Effector memory CD4-positive, alpha-beta T cell (primary cell): ENCODE measurements at places on chromosomes 1 and 21.

DNA sequence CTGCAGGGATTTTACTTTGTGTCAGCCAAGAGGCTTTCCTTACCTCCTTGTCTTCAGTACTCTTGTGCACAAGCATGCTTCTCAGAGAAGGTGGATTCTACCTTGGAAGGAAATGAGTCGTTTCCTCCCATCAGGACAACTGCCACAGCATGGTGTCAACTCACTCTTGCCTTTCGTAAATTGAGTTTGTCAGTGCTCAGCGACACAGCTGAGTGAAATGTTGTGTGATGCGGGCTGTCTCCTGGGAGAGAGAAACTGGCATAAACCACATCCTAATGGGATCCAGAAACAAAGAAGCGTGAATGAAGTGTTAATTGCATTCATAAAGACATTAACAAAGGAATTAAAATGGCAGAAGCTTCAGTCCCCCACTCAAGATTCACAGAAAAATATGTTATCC, 51.5 kb upstream of the SLC22A15 start:
- no peaks in the 10 kb centered on the region for H3K4me1 ChIP-seq
- H3K36me3 ChIP-seq: no peaks in the 10 kb centered on the region
- no peak for DNase-seq
- H3K27me3 ChIP-seq: no peaks in the 10 kb centered on the region
- H3K27ac ChIP-seq: no peak overlapping the region
- H3K4me3 ChIP-seq: no peak overlapping the region

DNA sequence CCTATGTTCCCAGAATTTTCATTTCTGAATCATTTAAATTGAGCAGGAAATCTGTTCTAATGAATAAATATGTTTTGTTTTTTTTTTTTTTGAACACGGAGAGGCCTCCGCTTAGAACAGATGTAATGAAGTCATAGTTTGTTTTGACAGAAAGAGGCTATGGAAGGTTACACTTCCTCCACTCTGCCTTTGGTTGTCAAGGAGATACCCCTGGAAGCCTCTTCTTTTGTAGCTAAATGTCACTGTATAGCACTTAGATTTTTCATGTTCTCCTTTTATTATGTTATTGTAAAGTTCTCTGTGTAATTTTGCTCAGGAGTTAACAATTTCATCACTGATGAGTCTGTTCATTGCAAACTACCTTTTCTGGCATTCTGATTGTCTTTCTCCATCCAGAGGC, 22.7 kb upstream of the GNG12 start:
- H3K36me3 ChIP-seq: no peaks in the 10 kb centered on the region
- no peaks in the 10 kb centered on the region for H3K27me3 ChIP-seq
- no peaks in the 10 kb centered on the region for H3K4me1 ChIP-seq
- H3K27ac ChIP-seq: no peak overlapping the region
- DNase-seq: no peak

GRCh38 chr1:7435276-7436055, 335.6 kb upstream of the VAMP3 start:
- no peak overlapping the region for H3K4me3 ChIP-seq
- no peaks in the 10 kb centered on the region for H3K36me3 ChIP-seq
- no peak overlapping the region for H3K27ac ChIP-seq
- no peak for DNase-seq

GRCh38 chr1:103517380-103518047, 8.0 kb upstream of the RNPC3 start:
- H3K4me3 ChIP-seq: no peak overlapping the region
- no peak overlapping the region for H3K27ac ChIP-seq
- no peaks in the 10 kb centered on the region for H3K4me1 ChIP-seq
- no peaks in the 10 kb centered on the region for H3K27me3 ChIP-seq

DNA sequence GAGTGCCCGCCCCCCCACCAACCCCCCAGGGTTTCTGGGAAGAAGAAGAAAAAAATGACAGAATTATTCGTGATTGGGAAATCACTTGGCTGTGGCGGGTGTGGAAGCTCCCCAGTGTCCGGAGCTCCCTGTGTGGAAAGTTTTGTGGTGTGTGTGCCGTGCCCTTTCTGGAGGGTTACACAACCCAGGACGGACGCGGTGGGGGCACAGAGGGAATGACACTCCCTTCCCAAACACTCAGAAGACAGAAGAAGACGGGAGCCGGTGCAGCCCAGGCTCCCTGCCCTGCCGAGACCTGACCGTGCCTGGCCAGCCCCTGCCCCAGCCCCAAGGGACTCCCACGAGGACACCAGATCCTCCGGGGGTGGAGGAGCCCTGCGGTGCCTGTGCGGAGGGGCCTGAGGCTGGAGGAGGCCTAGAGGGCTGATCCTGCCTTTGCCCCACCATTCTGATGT, 33.0 kb upstream of the ADARB1 start:
- no peak overlapping the region for H3K27ac ChIP-seq
- H3K4me1 ChIP-seq: no peaks in the 10 kb centered on the region

- no peak for DNase-seq
- H3K27ac ChIP-seq: no peak overlapping the region
- H3K27me3 ChIP-seq: no peaks in the 10 kb centered on the region
- H3K4me1 ChIP-seq: no peaks in the 10 kb centered on the region
- no peak overlapping the region for H3K4me3 ChIP-seq
Measured at GRCh38 chr1:23394181-23394580, 24.5 kb upstream of the ZNF436 start.

DNA sequence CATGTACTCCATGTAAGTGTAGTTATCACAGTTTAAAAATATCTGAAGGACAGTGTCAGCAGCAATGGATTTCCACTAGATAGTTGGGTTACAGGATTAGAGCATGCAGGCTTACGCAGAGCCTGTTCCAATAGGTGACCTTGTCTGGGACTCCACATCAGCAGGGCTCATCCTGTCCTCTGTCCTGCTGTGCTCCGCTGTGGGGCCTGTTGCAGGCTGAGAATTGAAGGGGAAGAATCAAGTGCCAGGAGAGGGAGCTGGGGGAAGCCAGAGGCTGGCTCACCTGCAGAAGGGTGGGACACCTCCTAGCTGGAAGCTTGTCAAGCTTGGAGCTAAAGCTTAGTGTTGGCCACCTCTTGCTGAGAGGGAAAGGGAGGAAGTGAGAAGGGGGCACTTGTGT, 62.8 kb downstream of the XCL2 start:
- H3K4me3 ChIP-seq: no peak overlapping the region
- no peak for DNase-seq

DNA sequence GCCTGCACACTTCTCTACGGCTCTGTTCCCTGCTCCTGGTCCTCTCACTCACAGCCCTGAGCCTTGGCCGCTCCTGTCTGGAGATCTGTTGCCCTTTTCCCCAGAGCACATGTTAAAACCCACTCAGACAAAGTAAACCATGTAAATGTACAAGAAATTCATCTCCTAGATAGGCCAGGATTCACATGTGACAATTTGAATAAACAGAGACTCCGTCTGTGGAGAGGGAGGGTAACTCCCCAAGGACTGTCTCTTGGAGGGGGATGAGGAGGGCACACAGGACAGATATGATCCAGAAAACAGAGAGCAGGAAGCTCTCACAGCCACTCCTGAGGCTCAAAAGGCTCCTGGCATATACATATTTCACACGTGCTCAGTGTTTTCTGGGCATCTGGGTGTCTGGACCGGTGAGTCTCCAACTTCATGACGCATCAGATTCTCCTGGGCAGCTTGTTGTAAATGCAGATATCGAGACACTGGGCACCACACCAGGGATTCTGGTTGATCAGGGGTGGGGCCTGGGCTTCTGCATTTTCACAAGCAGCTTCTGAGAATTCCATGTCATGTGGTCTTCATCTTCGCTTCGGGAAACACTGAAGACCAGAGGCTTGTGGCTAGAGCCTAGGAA, 6.4 kb upstream of the KAZN start:
- no peaks in the 10 kb centered on the region for H3K4me1 ChIP-seq
- no peak for DNase-seq
- no peak overlapping the region for H3K27ac ChIP-seq
- no peak overlapping the region for H3K4me3 ChIP-seq
- no peaks in the 10 kb centered on the region for H3K36me3 ChIP-seq

DNA sequence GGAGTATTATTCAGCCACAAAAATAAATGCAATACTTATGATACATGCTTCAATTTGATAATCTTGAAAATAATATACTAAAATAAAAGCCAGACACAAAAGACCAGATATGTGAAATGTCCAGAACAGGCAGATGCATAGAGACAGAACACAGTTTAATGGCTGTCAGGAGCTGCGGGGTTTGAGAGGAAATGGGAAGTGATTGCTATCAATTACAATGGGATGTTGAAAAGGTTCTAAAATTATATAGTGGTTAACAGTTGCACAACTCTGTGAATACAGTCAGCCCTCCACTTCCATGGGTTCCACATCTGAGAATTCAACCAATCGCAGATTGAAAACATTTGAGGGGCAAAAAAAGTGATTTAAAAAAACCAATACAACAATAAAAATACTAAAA, 54.0 kb downstream of the LTN1 start:
- H3K27me3 ChIP-seq: no peaks in the 10 kb centered on the region
- DNase-seq: no peak
- no peaks in the 10 kb centered on the region for H3K4me1 ChIP-seq
- no peak overlapping the region for H3K27ac ChIP-seq
- no peak overlapping the region for H3K4me3 ChIP-seq

GRCh38 chr1:72235062-72235461, 47.3 kb downstream of the NEGR1 start:
- DNase-seq: no peak
- no peaks in the 10 kb centered on the region for H3K36me3 ChIP-seq
- H3K4me1 ChIP-seq: no peaks in the 10 kb centered on the region
- H3K27ac ChIP-seq: no peak overlapping the region
- no peak overlapping the region for H3K4me3 ChIP-seq

DNA sequence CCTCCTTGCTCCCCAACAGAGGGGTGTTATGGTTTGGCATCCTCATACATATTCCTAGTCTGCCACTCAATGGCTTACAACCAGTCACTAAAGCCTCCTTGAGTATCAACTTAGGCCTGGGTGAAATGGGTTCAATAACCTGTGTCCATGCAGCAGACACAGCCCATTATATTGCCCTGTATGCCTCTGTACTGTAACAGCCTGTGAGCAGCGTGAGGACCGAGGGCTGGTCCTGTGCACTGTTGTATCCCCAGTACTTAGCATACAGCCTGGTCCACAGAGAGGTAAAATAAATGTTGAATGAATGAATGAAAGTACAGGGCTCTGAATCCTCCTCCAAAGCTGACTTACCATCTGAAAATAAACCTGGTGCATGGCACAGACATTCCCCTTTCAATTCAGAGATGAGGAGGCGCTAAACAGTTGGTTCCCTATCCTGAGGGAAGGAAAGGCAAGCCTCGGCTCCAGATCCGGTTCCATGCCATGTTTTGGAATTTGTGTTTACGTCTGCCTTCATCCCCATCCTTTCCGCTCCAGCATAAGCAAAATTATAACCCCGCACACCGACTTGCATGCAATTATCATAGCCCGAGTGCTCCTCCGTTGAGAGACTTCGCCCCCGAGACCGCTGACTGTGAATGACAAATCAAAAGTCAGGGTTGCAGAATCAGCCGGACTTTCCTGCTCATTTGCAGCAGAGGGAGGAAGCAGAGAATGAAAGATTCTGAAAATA, 45.0 kb upstream of the DNAJC6 start:
- no peaks in the 10 kb centered on the region for H3K36me3 ChIP-seq
- H3K27ac ChIP-seq: no peak overlapping the region
- DNase-seq: no peak
- no peak overlapping the region for H3K4me3 ChIP-seq

- H3K27ac ChIP-seq: no peak overlapping the region
- no peaks in the 10 kb centered on the region for H3K27me3 ChIP-seq
- H3K4me1 ChIP-seq: no peaks in the 10 kb centered on the region
- no peak for DNase-seq
- H3K4me3 ChIP-seq: no peak overlapping the region
Measured at GRCh38 chr1:69700770-69701169, 133.0 kb downstream of the LRRC7 start.

DNA sequence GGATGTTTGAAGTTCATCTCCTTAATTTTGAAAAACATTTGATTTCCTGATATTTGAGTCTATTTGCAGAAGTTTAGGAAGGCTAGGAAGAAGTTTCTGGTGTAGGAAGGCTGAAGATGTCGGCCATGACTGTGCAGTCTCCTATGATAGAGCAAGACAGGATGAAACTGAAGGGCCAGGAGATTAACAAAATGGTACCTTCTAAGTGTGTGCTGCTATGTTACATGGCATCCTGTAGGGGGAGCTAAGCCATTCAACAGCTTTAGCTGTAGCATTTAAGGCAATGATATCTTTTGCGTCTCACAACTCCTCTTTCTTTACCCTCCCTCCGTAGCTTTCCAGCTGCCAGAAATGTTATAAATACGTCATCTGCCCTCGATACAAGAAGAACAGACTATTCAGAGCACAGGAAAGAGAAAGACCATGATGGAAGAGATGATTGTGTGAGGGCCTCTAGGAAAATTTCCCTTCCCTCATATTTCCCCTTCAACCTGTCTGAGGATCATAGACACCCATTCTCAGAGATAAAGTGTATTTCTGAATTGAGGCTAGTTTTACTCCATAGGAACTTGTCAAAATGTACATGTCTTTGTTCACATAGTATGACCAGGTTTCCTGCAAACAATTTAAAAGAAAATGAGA, 61.1 kb downstream of the XCL1 start:
- no peaks in the 10 kb centered on the region for H3K27me3 ChIP-seq
- H3K4me3 ChIP-seq: no peak overlapping the region
- no peak overlapping the region for H3K27ac ChIP-seq

GRCh38 chr1:240027059-240027462, 64.6 kb upstream of the FMN2 start:
- no peak for DNase-seq
- no peaks in the 10 kb centered on the region for H3K4me1 ChIP-seq
- H3K27ac ChIP-seq: no peak overlapping the region
- H3K4me3 ChIP-seq: no peak overlapping the region

- H3K36me3 ChIP-seq: no peaks in the 10 kb centered on the region
- H3K27me3 ChIP-seq: no peaks in the 10 kb centered on the region
- no peak for DNase-seq
- no peak overlapping the region for H3K4me3 ChIP-seq
Measured at GRCh38 chr21:41597811-41598231, 89.9 kb upstream of the TMPRSS2 start.

- no peak overlapping the region for H3K4me3 ChIP-seq
- no peak for DNase-seq
Measured at GRCh38 chr1:56676571-56677035, 31.5 kb downstream of the PRKAA2 start.

DNA sequence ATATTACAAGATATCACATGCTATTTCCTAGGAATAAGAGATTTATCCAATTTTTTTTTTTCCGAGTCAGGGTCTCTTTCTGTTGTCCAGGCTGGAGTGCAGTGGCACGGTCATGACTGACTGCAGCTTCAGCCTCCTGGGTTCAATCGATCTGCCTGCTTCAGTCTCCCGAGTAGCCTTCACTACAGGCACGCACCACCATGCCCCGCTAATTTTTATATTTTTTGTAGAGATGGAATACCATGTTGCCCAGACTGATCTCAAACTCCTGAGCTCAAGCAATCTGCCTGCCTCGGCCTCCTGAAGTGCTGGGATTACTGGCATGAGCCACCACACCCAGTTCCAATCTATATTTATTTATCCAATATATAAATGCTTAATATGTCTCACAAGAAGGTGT, 18.0 kb upstream of the WDTC1 start:
- H3K4me1 ChIP-seq: no peaks in the 10 kb centered on the region
- no peak overlapping the region for H3K27ac ChIP-seq
- no peaks in the 10 kb centered on the region for H3K27me3 ChIP-seq
- no peaks in the 10 kb centered on the region for H3K36me3 ChIP-seq

- H3K4me3 ChIP-seq: no peak overlapping the region
- H3K27me3 ChIP-seq: no peaks in the 10 kb centered on the region
- DNase-seq: no peak
- no peak overlapping the region for H3K27ac ChIP-seq
- H3K4me1 ChIP-seq: peaks cover 5% of the 10 kb centered on the region
- no peaks in the 10 kb centered on the region for H3K36me3 ChIP-seq
Measured at GRCh38 chr1:206545351-206545750, 38.0 kb downstream of the RASSF5 start.
